ENCODE measurements at places on chromosomes 6 and 20.

- no peak for DNase-seq
Measured at GRCh38 chr6:110687326-110687725, 127.9 kb downstream of the CDK19 start.

DNA sequence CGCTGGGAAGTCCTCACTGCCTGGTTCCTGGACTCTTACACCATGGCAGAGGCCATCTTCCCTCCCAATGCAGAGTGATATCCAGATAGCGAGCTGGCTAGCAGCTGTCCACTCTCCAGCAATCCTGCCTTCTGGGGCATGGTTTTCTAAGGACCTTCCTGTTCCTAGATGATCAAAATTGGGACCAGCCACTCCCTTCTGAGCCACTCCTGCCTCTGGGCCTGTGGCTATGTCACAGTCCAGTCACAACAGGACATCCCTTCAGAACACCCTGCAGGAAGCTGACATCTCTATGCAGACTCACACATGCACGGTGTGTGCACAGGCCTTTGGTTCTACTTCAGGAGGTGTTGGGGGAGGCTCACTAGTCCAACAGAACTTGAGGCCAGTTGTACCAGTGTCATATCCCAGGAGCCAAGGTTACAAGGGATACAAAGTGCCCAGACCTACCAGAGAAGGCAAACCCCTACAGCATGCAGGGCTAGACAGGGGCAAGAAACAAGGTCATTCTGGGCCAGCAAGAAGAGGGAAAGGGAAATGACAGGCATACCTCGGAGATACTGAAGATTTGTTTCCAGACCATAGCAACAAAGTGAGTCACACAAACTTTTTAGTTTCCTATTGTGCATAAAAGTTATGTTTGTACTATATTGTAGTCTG is 2.7 kb upstream of the MCCD1 start:
- DNase-seq: no peak

GRCh38 chr20:41352666-41353065 is 12.0 kb downstream of the LPIN3 start:
- no peak for DNase-seq

DNA sequence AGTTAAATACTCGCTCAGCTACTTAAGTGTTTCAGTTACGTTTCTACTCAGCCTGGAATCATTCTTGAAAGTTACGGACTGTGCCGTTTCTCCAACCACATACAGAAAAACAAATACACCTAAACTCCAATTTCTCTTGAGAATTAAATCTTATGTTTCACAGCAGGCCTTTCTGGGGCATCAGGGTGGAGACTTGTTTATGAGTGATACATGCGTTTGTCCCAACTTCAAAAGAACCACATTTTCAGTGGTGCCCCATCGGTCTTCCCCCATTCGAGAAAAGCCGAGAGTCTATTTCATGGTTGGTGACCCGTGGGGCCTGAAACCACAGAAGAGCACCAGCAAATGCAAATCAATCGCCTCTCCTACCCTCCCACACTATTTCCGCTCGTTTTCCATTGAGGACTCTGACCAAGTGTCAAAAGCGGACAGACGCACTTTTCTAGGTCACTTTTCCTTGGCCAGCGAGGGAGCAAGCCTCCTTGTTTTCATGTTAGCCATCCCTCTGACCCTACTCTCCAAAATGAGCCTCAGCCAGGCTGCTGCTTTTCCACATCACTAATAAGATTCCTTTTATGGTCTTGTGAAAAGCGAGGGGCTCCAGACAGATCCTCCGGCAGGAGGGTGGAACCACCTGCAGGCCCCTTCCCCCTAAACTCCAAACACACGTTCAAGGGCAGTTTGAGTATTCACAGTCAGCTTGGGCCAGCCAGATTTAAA is 3.1 kb downstream of the JAG1 start:
- no peak for DNase-seq

DNA sequence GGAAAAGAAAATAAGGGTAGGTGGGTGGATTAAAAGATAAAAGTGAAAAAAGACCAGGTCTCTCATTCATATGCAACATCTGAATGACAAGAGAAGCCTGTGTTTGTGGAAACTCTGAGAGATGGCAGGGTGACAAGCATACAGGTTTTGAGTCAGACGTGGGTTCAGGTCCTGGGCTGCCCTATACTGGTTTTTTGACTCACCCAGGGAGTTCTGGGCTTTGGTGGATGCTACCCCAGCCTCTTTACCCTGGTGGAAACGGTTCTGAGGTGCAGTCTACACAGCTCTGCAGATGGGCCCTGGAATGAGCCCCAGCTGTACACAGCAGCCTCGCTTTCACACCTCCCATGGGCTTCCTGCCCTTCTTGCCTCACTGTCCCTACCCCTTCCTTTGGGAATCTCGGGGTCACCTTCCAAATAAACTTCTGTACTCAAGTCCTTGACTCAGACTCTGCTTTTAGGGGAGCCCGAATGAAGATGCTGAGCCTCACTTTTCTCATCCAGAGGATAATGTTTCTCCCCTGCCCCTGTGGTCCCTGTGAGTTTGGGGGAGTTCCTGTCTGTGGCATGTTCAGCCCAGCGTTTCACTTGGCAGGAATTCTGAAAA is 77.7 kb upstream of the CLDN20 start:
- DNase-seq: no peak

DNA sequence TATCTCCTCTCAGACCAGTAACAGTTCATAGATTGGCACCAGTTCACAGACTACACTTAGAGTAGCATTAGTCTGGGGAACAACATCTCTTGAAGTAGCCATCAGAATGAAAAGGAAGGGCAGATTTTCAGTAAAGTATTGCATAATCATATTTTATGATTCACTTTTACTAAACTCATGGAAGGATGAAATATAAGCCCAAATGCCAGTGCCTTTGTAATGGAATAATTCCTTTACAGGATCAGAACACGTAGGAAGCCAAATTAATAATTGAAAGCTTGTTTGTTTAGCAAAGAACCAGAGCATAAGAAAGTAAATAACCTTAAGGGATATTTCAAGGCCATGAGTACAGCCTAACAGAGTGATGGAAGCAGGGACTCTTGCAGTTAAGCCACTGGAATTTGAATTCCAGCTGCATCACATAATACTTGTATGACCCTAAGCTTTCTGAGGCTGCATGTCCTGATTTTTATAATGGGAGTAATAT is 11.4 kb upstream of the LOC128125822 start:
- no peak for DNase-seq

GRCh38 chr6:16546861-16547260 is 214.4 kb downstream of the ATXN1 start:
- DNase-seq: no peak

DNA sequence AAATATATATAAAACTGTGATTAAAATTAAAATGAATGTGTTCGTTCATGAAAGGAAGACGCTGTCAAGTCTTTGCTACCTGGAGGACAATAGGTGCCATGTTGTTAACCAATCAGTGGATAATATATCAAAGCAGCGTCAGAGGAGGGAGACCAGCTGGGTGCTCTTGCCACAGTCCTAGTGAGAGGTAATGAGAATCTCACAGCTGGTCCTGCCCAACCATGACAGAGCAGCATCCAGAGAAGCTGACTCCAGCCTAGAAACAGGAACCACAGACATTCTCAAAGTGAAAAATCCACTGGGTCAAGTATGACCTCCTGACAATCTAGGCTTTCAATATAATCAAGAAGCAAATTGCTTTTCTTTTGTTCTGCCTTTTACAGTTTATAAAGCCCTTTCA is 94.5 kb upstream of the LRFN2 start:
- no peak for DNase-seq

DNA sequence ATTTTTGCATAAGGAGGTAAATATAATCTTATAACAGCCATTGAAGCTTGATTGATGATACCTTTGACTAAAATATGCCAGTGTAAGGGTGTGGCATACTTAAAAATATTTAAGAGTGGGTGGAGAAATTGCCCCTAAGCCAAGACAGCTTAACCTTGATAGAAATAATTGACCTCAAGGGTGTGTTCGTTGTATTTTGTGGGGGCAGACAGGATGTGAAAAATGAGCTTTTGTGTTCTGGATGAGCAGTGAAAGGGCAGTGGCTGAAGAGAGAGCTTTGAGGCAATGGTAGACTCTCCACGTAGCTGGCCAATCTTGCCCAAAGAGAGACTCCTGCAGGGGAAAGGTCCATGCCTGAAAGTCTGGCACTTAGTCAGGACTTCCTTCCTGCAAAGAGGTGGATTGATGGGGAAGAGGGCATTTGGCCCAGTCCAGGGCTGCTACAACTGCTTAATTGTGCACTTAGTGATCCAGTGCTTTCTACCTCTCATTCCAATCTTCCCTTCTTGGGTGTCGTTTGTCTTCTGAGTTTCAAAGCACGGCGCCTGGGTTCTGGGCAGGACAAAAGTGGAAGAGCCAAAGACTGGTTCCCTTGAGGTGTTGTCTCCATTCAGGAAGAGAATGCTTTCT is 15.6 kb upstream of the CD109 start:
- no peak for DNase-seq

DNA sequence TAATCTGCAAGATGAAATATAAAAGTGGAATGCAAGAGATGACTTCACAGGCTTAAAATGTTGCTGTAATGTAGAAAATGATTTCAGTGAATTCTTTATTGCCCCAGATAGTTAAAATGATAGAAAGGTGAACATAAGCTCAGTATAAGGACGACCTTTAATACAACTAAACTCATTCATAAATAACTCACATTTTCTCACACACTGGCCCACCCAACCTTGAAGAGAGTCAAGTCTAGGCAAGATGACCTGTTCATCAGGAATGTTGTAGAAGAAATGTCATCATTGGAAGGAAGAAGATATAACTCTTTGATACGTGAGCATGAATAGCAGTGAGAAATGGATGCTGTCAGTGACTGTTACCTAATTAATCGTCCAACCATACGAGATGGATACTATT is 111.1 kb upstream of the SASH1 start:
- DNase-seq: peak; percentile 72
